ENCODE measurements at places on chromosomes 2 and 18. TPM values are rescaled to one million over a fixed set of nuclear protein-coding genes. Genes with fewer than 3 reads are reported as not detected.

The PAIP2B gene
- 2.2 TPM for total RNA-seq

The R3HDM1 gene
- total RNA-seq = 56.3 TPM

The IL18R1 gene
- total RNA-seq = 25.5 TPM

The SALL3 gene
- not detected for total RNA-seq

The LRATD1 gene
- not detected for total RNA-seq

The ZNF397 gene
- 19.6 TPM for total RNA-seq

The OSBPL6 gene
- total RNA-seq = 1.5 TPM

Measured in activated CD4-positive, alpha-beta memory T cell treated with anti-CD3 and anti-CD28 coated beads for 36 hours (primary cell).